ENCODE measurements at places on chromosomes 13 and 19.

GRCh38 chr19:53882391-53883050 lies 524 bp downstream of the PRKCG start:
- no peak for DNase-seq

- no peak for DNase-seq
Measured at GRCh38 chr19:17505223-17505622, 6.2 kb upstream of the PGLS start.

- peak; percentile 74 for DNase-seq
Measured at GRCh38 chr13:110874508-110874960, 40.3 kb downstream of the ANKRD10 start.

- peak; percentile 19 for DNase-seq
Measured at GRCh38 chr19:45935267-45935666, 20.7 kb upstream of the NANOS2 start.

DNA sequence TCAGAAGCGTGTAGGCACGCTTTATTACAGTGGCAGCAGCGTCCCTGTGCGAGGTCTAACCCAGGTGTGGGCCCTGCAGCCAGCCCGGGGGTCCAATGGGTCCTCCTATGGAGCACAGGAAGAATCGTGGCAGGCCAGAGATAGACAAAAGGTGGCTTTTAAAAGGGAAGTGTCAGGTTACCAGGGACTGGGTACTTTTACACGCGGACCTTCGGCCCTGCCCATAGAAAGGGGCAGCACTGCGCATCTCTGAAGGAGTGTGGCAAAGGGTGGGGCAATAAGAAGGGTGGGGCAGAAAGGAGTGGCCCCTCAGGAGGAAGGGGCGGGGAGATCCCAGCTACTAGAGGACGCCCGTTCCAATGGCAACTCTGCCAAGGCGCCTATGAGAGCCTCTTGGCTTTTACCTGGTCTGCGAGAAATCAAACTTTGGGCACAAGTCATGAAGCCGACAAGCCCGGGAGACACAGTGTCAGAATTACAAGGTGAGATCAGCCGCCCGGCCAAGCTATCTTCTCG lies 1419.8 kb downstream of the UQCRFS1 start:
- DNase-seq: peak; percentile 92

DNA sequence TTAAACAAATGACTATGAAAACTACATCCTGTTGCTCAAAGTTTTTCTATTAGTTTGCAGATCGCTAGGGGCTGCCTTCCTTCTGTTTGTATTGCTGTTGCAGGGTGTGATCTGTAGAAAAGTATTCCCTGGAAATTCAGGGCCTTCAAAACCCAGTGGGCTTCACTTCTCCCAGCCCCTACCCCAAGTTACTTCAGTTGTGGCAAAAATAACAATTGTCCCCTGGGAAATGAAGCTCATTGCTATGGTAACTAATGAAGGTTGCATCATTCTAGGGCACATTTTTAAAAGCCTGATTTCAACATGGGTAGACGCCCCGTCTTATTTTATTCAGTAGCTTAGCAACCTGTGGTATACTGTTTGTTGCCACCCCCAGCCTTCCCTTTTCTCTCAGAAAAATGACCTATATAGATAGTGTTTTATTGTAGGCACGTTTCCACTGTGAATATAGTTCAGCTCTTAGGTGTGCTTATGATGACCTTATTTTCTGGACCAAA lies 60.9 kb downstream of the WDFY2 start:
- peak; percentile 22 for DNase-seq

DNA sequence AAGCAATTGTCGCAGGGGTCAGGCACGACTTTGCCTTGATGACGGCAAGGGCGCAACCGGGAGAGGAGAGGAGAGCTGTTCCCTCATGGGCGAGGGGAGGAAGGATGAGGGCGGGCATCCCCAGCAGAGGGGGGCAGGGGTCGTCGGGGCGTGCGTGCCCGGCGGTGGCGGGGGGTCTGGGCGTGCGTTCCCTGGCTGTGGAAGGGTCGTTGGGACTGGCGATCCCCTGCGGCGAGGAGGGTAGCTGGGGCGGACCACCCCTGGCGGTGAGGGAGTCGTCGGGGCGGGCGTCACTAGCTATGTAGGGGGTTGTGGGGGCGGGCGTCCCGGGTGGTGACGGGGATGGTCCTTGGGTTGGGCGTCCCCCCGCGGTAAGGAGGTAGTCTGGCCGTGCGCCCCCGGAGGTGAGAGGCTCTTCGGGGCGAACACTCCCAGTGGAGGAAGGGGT lies 1.7 kb downstream of the COMP start:
- DNase-seq: no peak

- peak; percentile 43 for DNase-seq
Measured at GRCh38 chr13:36673838-36674326, at the start of gene SERTM1. Gene SERTM1 (plus strand): TSS chr13:36674020. CDS start chr13:36695079, 21,059 bp downstream.

- no peak for DNase-seq
Measured at GRCh38 chr19:10230173-10230860, 814 bp downstream of the S1PR2 start.

DNA sequence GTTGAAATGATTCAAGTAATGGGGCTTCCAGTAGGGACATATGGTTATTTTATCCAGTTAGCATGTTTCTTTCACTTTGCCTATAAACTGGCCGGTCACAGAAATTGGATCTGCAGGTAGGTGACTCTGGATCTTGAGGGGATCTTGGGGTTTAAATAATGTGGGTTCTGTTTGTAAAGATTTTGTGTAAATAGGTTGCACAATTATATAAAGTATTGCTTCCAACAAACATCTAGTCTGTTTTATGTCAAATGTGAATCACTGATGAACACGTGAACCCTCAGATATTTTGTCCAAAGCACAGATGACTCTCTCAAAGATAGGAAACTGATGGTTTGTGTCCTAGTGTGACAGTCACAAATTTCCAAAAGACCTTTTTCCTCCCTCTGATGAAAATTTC lies 98.4 kb downstream of the ZIC5 start:
- DNase-seq: no peak

DNA sequence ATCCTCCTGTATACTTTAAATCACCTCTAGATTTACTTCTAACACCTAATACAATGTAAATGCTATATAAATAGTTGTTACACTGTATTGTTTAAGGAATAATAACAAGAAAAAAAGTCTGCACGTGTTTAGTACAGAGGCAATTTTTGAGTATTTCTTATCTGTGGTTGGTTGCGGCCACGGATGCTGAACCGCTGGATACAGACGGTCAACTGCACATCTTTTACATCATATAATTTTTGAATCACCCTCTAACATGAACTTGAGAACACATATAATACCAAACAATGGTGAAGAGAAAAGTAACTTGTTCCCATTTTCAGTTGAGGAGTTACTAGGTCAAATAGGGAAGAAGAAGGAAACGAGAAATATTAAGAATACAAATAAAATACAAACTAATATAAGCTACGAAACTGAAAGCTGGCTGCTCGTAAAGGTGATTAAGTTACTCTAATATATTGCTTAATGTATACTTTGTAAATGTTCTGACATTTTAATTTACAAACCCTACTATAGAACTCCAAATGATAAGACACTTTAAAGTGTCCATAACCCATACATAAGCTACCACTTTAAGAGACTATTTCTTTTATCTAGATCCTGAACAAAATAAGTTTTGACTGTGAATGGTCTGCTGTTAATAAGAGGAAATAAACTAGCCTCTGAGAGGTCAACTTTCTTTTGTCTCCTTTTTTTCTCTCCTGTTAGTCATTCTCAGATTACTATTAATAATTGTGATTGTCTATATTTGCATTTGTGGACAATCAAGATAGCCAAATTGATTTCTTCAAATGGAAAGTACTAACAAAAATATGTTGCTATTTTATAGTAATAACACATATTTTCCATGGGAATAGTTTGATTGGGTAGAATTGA lies 457.4 kb downstream of the DIAPH3 start:
- no peak for DNase-seq

- no peak for DNase-seq
Measured at GRCh38 chr19:7769171-7769570, 6.1 kb downstream of the CLEC4M start.

DNA sequence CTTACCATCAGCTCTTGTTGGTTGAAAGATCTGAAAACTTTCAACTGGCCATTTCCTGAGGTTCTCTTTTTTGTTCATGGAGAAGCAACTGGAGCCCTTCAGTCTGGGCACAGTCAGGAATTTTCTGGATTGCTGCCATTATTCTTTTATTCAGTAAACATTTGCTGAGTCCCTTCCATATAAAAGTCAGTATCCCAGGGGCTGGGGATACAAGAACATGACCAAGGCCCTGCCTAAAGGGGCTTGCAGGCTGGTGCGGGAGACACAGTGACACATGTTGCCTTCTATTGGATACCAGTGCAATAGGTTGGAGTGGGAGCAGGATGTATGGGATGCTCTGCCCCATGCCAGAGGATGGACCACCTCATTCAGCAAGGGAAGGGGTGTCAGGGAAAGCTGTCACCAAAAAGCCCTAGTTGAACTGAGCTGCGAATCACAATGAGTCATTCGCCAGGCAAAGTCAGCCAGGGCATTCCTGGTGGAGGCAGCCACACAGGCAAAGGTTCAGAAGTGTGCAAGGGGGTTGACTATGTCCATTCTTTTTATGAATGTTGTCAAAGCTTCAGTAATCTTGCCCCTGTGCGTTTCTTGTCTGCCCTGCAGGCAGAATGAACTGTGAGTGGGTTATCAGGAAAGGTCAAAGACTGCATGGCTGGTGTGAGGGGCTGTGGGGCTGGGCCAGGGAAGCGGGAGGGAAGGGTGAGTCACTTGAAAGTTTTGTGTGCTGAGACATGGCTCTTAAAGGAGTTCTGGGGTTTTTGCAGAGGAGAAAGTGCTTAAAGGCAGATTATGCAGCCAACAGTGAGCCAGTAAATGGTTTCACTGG lies 395.9 kb downstream of the KCNRG start:
- peak; percentile 87 for DNase-seq

DNA sequence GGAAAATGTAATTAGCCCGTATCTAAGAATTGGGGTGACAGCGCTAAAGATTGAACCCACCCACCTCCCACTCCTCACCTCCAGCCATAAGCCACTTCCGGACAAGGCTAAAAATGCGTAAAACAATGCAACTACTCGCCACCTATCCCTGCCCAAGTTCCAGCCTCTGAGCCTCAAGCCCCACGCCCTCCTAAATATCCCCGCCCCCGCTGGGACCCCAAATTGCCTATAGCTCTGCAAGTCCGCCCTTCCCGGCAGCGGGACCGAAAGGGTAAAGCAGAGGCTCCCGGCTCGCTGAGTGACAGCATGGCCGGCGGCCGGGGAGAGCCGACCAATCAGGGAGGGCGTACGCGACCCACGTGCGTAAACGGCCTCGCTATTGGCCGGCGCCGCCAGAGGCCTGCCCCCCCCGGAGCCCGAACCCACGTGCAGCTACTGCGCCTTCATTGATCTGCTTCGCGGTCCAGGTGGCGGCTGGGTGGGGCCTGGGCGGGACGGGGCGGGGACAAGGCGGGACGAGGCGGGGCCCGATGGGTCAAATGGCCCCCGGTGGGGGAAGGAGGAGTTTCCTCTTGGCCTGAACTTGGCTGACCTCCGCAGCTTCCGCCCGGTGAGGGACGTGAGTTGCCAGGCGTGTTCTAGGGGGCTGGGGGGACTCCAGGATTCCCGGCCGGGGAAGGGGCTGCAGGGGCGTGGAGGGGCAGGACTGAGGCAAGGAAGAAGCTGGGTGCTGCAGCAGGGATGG lies at the start of gene TLE6:
Gene TLE6 (plus strand): TSS at position 564 of the 745 bp plus-strand sequence. CDS start 670 bp downstream, outside the sequence.
- peak; percentile 98 for DNase-seq
